Fibroblast of lung (primary cell): ENCODE measurements at places on chromosomes 4 and X.

DNA sequence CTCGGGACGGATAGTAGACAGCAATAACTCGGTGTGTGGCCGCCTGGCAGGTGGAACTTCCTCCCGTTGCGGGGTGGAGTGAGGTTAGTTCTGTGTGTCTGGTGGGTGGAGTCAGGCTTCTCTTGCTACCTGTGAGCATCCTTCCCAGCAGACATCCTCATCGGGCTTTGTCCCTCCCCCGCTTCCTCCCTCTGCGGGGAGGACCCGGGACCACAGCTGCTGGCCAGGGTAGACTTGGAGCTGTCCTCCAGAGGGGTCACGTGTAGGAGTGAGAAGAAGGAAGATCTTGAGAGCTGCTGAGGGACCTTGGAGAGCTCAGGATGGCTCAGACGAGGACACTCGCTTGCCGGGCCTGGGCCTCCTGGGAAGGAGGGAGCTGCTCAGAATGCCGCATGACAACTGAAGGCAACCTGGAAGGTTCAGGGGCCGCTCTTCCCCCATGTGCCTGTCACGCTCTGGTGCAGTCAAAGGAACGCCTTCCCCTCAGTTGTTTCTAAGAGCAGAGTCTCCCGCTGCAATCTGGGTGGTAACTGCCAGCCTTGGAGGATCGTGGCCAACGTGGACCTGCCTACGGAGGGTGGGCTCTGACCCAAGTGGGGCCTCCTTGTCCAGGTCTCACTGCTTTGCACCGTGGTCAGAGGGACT lies 5.7 kb upstream of the MSANTD1 start:
- no peak for DNase-seq

GRCh38 chrX:37653397-37654085 lies 32.0 kb upstream of the XK start:
- no peak for DNase-seq

DNA sequence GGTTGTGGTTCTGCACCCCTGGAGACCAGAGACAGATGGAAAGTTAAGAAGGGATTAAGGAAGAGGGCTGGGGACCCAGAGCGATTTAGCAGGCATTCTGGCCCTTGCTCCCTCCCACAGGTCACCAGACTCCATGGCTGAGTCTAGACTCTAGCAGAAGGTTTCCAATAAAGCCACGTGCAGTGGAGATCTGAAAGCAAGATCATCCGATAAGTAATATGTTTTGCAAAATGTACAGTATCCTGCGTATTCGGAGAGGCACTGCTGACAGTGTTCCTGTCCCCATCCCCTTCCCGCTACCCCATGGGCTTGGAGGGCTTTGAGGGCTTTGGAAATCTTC lies 531 bp upstream of the GPRIN3 start:
- DNase-seq, result peak; percentile 10

DNA sequence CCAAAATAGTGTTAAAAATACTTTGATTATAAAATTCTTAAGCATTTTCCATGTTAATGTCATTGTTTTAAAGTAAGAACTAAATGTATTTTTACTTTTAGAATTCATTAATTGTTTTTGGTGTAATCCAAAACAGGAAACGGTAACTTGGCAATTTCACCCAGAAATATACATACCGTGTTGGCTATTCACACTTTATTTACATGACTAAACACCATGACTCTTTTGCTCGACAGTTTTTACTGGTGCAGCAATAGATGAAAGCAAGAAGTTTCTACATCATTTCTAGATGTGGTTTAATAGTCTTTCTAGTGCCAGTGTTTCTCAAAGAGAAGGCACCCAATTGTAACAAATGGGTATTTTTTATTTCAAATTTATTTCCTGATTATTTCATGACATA lies 25.6 kb upstream of the MAGEA1 start:
- DNase-seq, result no peak

DNA sequence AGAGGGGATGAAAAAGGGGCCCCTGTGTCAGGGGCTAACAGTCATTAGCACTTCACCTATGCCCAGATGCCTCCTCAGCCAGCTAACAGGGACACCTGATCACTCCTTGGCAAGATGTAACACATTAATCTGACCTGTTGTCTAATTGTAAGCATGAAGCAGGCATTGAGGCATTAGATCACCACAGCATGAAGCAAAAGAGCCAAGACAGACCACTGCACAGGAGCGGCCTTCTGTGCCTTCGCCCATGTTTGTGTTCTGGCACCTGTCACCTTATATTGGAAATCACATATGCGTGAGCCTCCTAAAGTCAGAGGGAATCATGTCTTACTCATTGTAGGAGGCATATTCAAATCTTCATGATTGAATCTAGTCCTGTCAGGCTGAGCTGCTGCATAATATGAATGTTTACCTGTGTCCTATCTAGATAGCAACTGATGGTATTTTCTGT lies 48.4 kb downstream of the PTTG2 start:
- no peak for DNase-seq

GRCh38 chr4:99714179-99714578 lies 56.6 kb upstream of the C4orf54 start:
- no peak for DNase-seq

- DNase-seq, result no peak
Observed at GRCh38 chrX:106899276-106899675, 3.9 kb downstream of the RIPPLY1 start.

DNA sequence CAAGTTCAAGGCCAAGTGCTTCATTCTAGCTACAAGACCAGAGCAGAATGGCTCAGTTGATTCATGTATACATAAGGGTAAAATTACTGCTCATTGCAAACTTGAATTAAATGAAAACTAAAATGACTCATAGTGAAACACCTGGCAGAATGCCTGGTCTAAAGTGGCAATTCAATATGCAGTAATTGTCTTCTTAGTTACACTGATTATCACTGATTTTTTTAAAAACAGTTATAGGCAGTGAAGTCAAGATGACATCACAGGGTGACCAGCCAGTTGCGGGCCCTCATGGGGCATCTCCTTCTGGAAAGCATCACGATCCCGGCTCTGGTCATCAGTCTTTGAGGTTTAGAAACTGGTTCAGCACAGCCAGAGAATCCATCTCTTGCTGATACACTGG lies 154.2 kb downstream of the RAB28 start:
- peak; percentile 76 for DNase-seq

DNA sequence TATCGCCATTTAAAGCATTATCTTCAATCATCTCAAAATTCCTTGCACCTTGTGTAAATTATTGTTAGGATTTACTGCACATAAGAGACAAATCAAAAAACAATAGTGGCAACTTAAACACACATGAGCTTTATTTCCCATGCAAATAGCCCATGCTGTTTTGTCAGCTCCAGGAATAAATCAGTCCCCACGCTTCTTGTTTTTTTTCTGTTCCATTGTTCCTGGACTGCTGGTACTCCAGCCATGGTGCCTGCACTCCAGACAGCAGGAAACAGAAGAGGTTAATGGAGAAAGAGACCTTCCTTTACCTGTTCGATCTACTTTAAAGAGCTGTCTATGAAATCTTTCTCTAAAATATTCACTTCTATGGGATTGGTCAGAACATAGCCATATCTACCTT lies 1515.7 kb upstream of the TENM3 start:
- no peak for DNase-seq
